ENCODE measurements at places on chromosomes 7 and 10. TPM values are rescaled to one million over a fixed set of nuclear protein-coding genes. Genes with fewer than 3 reads are reported as not detected.
A peak's percentile ranks its signal among the peaks of the same experiment; 100 is the strongest.

DNA sequence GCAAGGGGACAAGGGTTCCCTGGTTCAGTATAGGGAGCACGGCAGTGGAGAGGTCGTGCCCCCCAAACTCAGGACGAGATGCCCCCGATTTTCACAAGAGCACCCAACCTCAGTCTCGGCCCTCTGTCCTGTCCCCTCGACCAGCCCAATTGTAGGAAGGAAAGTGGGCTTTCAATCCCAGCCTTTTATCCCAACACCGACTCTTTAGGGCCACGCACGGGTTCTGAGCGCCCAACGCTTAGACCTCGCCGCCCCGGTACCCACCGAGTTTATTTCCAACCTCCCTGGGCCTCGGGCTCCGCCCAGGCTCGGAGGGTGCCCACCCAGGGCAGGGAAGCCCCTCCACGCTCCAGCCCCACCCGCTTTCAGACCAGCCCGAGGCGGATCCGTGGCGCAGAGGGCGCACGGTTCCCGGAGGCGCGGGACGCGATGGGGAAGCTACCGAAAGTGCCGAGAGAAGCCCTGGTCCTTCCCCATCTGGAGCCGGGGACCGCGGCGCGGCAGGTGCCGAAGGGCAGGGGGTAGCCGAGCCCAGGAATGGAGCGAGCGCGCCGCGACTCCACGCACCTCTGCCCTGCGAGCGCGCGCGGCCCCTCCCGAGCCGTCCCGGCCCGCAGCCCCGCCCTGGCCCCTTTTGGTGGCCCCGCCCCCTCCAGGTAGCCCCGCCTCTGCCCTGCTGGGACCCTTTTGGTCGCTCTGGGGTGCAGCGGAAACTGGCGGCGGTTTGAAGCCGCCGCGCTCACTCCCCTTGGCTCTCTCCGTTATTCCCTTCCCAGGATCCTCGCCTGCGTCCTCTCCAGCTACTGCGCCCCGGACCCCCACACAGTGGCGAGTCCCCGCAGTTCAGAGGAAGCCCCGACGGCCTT, 20.4 kb downstream of the GRID2IP start:
- DNase-seq: peak; percentile 68

- peak; percentile 49 for DNase-seq
Measured at GRCh38 chr7:23544913-23545354, 13.2 kb upstream of the TRA2A start.

The ENO4 gene
- total RNA-seq: not detected

DNA sequence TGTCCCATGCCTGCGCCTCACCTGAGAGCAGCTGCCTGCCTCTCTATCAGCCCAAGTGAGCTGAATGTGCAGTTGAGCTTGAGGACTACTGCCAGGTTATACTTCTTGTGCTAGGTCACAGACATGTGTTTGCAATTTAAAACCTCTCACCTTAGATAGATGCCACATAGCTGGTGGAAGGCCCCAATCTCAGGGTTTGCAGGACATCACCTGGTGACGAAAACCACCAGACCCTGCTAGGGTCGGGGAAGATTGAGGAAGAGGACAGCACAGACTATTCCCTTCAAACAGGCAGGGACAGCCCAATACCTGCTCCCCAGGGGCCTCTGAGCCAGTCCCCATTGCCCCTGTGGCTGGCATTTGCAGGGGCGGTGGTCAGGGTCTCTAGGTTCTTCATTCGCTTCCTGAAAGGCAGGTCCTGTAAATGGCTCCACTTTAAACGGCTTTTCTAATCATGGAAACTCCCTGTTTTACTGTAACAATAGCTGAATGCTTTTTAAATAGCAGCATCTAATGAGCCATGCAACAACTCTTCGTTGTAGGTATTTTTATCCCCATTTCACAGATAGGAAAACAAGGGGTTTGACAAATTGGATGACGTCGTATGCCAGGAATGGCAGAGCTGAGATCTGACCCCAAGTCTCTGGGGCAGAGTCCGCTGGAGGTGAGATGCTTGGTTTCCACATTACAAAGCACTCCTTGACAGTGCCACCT, 80.1 kb downstream of the EMX2 start:
- DNase-seq: no peak
